ENCODE measurements at places on chromosomes 1 and 21.

DNA sequence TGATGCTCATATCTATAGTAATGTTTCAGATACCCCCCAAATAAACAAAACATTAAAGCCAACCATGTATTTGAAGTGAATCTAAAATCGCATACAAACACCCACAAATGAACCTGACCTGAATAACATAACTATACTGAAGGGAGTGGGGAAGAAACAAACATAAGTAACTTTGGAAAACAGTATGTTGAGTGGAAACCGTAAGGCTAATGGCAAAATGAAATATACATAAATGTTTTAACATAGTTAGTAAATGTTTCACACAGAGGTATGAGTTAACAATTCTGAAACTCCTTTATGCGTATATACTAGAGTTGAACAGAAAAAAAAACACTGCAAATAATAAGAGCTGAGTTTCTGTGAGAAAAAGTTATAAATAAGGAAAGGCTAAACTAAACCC lies 125.6 kb downstream of the ACBD6 start:
- DNase-seq, result no peak

DNA sequence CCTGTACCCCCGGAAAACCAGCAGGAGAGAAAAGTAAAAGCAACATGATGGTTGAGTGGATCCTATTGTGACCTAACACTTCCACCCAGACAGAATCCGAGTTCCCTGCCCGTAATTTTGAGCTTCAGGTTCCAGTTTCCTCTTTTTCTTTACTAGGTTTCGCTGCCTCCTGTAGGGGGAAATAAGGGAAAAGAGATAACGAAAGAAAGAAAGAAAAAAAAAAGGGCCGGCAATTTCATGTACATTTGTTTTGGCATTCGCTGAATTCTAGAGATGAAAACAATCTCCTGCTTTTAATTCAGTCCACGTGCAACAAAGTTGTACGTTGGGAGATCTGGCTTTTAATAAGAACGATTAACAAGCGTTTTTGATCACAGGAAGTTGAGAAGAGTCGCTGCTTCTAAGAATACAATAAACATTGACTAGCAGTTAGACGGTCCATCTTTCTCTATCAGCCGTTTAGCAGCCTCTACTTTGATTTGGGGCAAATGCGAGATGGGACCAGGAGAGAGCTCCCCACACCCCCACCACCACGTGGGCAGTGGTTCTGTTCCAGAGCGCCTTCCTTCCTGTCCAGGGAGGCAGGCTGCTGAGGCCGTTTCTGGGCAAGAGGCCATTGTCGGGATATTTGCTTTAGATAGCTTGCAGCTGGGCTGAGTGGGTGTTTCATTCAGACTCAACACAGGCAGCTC lies 155.9 kb upstream of the RUNX1 start:
- no peak for DNase-seq

DNA sequence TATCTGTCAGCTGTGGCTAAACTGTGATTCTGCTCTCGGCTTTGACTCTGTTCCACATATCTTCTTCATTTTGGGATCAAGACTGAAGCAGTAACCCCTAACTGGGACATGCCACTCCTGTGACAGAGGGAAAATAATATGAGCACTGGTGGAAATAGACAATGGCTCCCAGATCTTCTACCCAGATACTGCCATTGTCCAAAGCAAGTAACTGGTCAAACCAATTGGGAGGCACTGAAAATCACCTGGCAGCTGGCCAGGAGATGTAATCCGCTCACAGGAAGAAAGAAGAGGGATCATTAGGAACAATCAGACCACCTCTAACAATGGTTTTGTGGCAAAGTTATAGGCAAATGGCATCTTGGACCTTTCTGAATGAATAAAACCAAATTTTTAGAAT lies 10.7 kb downstream of the SNX7 start:
- DNase-seq, result no peak

DNA sequence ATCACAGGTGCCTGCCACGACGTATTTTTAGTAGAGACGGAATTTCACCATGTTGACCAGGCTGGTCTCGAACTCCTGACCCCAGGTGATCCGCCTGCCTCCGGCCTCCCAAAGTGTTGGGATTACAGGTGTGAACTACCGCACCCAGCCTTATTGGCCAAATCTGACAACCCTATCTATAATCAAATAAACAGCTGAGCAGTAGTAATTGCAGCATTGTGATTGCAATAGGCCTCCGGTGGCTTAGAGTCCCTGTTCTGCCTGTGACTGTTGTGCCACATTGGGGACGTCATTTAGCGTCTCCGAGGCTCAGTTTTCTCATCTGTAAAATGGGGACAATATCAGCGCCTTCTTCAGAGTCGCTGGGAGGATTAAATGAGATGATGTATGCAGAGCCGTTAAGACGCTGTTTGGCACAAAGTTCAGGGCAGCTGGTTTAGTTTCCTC lies 569 bp upstream of the CAPN2 start:
- DNase-seq, result no peak

- DNase-seq, result no peak
Measured at GRCh38 chr1:223716302-223716862, 4.0 kb downstream of the CAPN2 start.

DNA sequence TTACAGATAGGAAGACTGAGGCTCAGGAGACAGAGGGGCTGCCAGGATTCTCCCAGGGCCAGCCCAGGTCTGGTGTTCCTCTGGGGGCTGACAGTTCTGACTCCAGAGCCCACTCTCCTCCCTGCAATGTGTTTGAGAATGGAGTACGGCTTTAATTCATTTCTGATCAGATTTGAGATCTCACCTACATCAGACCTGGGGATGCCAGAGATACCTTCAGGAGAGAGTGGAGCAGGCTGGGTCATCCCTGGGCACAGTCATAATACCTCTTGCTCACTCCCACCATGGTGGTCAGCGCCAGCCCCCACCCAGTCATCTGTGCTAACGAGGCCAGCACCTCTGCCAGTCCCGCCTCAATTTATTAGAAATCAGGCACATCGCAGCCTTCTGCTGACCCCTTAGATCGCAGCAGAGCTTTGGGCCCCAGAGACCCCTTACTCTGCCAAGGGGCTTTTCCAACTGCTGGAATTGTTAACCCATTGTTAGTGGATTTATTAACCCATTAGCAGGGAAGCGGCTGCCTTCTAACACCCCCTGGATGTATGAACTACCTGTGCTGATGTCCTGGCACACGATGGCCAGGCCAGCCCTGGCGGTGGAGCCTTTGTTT lies 352.1 kb downstream of the MATN1 start:
- DNase-seq, result no peak

DNA sequence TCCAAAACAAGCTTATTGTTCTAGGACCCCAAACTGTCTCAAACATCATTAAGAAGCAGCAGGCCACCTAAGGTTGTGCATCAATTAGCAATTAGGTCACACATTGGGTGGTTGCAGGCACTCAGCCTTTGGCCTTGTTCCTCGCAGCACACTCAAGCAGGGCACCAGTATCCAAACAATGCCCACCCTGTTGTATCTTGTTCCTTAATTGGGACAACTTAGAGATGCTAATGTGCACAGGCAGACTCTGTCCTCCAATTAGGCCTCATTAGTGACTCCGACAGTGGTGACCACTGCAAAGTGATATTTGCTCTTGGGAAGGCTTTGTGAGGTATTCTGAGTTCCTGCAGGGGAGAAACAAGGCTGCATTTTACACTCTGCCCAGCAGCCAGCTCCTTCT lies 515.1 kb upstream of the PTBP2 start:
- no peak for DNase-seq

Measured in bone marrow (tissue), 2 donors.